Activated T-helper 1 cell treated with Interleukin-2 at 50 U/mL for 16 hours (primary cell): ENCODE measurements at places on chromosomes 2 and 18.

DNA sequence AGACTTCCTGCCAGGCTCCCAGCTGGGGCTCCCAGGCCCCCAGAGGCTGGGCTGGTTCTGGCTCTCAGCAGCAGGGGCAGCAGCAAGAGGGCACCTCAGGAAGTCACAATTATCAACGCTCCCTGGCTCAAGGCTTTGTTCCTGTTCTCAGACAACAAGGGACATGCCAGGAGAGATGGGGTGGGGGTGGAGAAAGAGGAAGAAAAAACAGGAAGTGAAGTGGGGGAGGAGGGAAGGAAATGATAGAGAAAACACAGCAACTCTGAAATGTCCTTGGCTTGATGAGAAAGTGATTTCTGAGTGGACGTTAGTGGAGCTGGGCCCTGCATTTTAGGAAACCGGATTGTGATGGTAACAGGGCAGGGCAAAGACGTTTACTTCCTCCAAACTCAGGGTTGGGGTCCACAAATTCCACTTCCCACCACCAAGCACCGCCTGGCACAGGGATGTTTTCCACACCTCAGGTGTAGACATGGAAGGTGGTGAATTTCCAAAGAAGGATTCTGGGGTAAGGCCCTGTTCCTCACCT, 40.4 kb downstream of the CYRIA start:
- no peak for DNase-seq

GRCh38 chr18:72849671-72850070, 18.1 kb downstream of the NETO1 start:
- DNase-seq, result no peak

DNA sequence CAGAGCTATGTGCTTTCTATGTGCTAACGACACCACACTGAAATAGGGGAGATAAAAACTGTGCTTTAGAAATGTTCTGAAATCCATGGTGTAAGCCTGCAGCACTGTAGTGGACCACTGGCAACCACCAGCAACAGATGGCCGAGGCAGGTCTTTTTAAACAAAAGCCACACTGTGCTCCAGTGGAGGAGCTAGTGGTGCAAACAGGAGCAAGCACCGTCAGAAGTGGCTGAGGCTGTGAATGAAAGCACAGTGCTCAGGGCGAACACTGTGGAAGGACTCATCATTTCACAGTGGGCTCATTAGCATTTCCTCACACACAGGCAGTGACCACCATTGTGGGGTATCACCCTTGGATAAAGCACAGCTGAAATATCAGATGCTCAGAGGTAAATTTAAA, 22.9 kb upstream of the MTX2 start:
- DNase-seq, result no peak

DNA sequence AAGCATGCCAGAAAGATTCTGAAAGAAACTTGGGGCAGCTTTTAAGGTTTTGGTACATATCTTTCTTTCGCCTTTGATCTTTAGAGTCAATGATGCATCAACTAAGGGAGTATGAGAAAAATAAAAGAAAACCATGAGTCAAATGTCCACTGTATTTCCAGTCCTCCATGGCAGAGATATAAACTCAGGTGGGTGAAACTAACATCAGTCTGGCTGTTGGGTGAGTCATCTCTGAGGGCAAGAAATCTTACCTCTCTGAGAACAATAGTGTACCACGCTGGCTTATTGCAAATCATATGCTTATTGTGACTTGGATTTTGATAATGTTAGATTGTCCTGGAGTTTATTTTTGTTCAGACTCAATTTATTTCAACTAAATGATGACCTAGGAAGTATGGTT, 521.0 kb downstream of the PLCL1 start:
- no peak for DNase-seq

DNA sequence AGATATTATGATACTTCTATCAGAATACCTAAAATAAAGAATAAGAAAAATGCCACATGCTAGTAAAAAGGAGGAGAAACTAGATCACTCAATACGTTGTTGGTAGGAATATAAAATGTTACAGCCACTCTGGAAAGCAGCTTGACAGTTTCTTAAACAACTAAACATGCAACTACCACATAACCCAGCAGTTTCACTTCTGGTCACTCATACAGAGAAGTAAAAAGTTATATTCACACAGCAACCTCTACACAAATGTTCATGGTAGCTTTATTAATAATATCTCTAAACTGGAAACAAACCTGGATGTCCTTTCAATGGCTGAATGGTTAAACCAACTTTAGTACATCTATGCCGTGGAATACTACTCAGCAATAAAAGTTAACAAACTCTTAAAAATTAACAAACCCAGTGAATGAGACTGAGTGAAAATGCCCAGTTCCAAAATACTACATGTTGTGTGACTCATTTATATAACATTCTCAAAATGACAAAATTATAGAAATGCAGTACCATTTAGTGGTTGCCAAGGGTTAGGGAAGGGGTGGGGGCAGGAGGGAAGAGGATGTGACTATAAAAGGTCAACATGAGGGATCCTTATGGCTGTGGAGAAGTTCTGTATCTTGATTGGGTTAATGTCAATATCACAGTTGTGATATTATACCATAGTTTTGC, 124.1 kb downstream of the MMADHC start:
- DNase-seq, result no peak

- no peak for DNase-seq
These were observed 398.7 kb downstream of the DSEL start for GRCh38 chr18:67117804-67118203.

GRCh38 chr2:8799004-8799403, 38.4 kb downstream of the KIDINS220 start:
- DNase-seq, result no peak

GRCh38 chr18:26624443-26624842, 76.1 kb upstream of the KCTD1 start:
- DNase-seq, result no peak

DNA sequence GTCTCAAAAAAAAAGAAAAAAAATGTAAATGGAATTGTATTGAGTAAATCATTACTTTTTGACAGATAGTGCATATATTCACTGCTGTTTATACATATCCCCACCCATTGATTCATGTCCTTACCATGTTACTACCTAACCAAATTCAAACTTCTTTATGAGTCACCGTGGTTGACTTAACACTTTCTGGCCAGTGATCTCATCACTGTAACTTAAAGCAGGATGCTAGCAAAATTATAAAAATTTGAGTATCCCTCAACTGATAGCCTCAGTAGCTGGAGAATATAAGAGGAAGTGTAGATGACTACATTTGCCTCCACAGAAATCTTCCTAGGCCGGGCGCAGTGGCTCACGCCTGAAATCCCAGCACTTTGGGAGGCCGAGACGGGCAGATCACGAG, 13.4 kb downstream of the CNOT9 start:
- no peak for DNase-seq

DNA sequence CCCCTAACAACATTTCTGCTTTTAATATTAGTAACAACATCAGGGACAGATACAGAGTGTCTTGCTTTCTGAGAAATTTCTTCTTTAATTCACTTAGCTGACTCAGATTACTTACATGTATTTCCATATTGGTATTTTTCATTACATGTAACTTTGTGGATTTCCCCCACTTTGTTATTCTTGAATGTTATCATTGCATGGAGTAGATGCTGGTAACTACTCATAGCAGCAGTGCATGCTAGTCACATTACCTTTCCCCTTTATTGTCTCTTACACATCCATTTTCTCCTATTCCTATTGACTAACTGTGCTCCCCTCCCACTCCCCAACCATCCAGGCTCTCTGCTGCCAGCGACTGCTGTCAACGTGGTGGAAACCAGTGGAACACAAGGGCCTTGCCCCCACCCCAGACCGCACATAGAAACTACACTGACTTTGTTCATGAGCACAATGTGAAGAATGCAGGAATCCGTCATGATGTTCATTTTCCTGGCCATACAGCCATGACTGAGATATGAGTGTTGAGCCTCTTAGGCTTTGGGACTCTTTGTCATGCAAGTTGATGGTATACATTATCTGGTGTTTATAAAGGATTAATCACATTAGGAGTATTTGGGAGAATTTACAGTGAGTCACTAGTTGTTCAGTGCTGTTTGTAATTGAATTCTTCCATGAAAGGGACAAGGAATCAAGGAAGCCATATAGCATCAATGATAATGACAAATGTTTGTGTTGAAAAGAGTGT, 91.0 kb downstream of the EPB41L5 start:
- DNase-seq, result no peak

DNA sequence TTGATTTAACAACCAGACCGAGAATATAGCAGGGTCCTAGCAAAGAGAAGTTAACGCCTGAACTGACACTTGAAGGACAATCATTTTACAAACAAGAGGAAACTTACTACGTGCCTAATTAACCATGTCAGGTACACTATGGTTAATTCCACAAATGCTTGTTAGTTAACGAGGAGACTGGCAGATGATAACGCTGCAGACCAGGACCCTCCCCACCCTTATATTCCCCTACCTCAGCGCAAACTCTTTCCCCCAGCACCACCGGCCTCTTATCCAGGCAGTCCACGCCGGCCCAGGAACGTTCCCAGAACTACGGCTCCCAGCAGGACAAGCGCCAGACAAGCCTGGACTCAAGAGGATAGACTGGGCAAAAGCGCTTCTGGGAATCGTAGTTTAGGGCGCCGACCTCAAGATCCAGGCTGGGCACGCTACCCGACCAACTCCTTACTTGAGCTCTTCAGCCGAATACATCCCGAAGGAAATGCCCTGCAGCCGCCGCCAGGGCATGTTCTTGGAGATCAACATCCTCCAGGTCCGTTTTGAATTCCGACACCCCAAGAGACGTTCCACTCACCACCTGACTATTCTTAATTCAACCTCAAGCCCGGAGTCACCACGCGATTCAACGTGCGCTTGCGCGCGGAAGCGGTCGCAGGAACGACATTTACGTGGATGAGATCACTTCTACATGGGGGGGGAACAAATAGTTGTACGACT, at the start of gene POLR1A:
TSS of gene POLR1A (minus strand) at position 635 of the 717 bp plus-strand sequence. CDS start at position 525, 110 bp downstream.
- DNase-seq, result peak; percentile 69

GRCh38 chr2:65727816-65728215, 295.4 kb upstream of the SPRED2 start:
- DNase-seq, result no peak

DNA sequence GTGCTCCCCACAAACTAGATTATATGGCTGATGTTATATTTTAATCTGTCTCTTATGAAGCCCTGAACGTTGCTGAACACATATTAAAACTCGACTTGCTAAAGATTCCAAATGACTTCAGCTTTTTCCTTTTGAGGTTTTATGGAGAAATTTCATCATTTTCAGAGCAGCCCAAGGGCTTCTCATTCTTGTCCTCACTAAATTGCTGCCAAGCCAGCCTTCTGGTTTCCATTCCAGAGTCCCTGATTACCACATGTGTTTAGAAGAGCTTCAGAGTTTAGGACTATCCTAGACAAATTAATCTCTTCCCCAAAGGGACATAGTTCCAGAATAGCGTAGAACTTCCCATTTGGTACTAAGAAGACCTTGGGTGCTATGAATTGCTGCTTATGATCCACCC, 77.8 kb upstream of the CCDC195 start:
- no peak for DNase-seq

DNA sequence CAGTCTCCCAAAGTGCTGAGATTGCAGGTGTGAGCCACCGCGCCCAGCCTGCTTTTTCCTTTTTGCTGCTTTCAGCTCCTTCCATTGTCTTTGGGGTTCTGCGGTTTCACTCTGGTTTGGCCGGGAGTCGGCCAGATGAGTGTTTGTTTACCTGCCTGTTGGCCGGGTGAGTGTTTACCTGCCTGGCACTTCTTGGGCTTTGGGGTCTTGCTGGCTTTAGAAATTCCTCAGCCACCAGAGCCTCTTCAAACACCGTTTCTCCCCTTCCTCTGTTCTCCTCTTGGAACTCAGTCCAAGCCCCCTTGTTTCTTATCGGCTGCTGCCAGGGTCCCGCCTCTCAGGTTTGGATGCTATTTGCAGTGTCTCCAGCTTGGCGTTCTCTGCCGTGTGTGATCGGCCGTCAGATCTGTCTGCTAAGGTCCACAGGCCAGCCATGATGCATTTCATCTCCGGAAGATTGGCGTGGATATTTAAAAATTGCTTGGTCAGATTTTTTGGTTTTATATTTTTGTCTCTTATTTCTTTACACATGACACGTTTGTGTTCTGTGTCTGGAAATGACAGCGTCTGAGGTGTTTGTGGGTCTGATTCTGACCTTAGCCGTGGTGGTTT, 14.2 kb upstream of the GAL3ST2 start:
- DNase-seq, result no peak

DNA sequence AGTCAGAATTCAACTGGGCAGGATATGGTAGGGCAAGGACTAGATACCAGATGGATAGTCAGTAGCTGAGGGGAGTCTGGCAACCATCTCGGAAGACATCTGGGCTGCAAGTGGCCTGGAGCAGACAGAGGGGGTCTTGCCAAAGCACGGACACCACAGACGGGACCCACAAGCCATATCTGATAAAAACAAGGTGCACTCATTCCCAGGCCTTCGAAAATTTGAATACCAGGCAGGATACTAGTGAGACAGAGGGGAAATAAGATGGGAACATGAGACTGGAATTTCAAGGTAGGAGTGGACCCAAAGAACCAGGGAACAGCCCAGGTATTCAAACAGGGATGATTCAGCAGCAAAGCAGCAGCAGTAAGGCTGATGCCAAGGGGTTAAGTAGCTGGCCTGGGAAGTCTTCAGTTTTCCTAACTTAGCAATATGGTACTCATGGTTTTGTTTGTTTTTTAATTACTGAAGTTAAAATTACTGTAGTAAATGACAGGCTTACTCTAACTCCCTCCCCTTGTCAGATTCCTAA, 144.9 kb upstream of the NCKAP5 start:
- no peak for DNase-seq

DNA sequence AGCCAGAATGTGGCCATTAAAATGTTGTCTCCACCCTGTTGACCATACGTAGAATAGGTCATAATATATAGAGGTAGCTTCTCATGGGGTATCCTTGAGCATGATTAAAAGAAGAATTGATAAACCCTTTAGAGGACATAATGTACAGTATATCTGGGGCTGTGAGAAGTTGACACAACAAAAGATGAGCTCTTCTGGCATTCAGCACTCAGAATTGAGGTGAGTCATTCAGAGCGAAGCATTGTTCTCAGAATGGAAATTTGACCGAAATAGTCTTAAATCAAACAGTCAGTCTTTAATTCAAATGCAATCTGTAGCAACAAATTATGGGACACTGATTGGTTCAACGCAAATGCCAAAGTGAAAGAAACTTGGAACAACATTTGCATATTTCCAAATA, 47.3 kb downstream of the CTAGE1 start:
- DNase-seq, result no peak
